Osteocyte (in vitro differentiated cells): ENCODE measurements at places on chromosomes 6 and 20.

DNA sequence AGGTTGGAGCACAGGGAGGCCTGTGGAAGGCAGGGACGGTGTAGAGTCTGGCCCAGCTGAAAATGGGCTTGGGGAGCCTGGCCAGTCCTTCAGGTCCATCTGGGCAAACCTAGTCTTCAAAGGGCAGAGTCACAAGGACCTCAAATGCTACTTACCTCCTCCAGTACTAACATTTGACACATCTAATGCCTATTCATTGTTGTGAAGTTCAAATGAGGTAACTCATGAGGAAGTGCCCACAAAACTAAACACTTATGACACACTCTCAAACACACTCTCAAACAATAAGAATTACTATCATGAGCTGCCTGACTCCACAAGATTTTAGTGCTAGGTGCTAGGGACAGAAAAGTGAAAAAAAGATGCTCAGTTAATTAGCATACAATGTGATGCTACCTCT lies 27.1 kb downstream of the DAAM2 start:
- H3K27me3 ChIP-seq, result no peaks in the 10 kb centered on the region
- peaks cover 23% of the 10 kb centered on the region for H3K36me3 ChIP-seq
- peak overlapping the region; percentile 35 for H3K27ac ChIP-seq
- DNase-seq, result no peak

DNA sequence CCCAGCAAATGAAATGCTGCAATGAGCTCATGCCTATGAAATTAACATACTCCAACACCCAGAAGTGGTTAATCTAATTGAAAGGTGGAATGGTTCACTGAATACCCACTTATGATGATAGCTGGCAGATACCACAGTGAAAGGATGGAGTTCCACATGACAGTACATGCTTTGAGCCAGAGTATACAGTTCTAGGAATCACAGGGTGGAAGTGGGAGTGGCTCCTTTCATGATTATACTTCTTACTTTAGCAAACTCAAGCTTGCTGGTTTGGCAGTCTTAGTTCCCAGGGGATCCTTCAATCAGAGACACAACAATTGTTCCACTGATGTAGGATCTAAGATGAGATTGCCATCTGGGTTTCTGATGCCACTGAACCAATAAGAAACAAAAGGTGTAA lies 21.5 kb downstream of the CD164 start:
- no peak for DNase-seq
- H3K27ac ChIP-seq, result no peak overlapping the region
- no peaks in the 10 kb centered on the region for H3K4me1 ChIP-seq
- peaks cover 64% of the 10 kb centered on the region for H3K36me3 ChIP-seq
- no peak overlapping the region for H3K4me3 ChIP-seq

- no peak for DNase-seq
- peak overlapping the region; percentile 61 for H3K4me3 ChIP-seq
- H3K27ac ChIP-seq, result peak overlapping the region; percentile 90
Measured at GRCh38 chr6:128491610-128492206, 28.7 kb downstream of the PTPRK start.

- no peak overlapping the region for H3K27ac ChIP-seq
- no peak overlapping the region for H3K4me3 ChIP-seq
- H3K4me1 ChIP-seq, result peaks cover 7% of the 10 kb centered on the region
- H3K27me3 ChIP-seq, result peaks cover 17% of the 10 kb centered on the region
Measured at GRCh38 chr20:45290677-45291355, 15.8 kb upstream of the RBPJL start.
